ENCODE measurements at places on chromosomes 6 and 20.

DNA sequence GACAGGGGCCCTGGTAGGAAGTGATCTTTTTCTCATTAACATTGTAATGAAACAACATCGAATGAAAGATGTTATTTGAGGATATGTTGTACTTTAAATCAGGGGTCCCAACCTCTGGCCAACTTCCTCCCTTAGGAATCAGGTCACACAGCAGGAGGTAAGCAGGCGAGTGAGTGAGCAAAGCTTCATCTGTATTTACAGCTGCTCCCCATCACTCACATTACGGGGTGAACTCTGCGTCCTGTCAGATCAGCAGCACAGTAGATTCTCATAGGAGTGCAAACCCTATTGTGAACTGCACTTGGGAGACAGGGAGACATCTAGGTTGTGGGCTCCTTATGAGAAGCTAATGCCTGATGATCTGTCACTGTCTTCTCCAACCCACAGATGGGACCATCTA lies 19.9 kb downstream of the EPM2A start:
- no peaks in the 10 kb centered on the region for H3K36me3 ChIP-seq
- DNase-seq: no peak
- H3K4me3 ChIP-seq: no peak overlapping the region
- H3K27ac ChIP-seq: no peak overlapping the region

GRCh38 chr6:170047823-170048222 lies 243.1 kb downstream of the DLL1 start:
- no peaks in the 10 kb centered on the region for H3K27me3 ChIP-seq
- DNase-seq: no peak
- no peaks in the 10 kb centered on the region for H3K4me1 ChIP-seq
- H3K36me3 ChIP-seq: no peaks in the 10 kb centered on the region
- H3K27ac ChIP-seq: no peak overlapping the region
- H3K4me3 ChIP-seq: no peak overlapping the region

DNA sequence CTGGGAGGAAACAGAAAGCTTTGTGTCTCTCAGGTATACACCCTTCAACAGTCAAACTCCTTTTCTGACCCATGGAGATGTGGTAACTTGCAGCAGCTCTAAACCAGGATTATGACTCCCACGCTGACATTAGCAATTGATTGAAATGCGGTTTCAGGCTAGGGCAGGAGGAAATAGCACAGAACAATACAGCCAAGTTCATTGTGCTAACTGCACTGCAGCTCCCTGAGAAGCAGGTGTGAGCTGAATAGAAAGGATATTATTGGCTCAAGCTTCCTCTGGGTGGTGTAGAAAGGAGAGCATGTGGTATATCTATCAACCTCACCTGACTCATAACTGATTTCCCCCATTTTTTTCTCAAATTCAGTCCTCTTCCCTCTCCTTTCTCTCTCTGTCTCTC lies 612.3 kb upstream of the BTBD3 start:
- H3K27me3 ChIP-seq: no peaks in the 10 kb centered on the region
- no peak overlapping the region for H3K27ac ChIP-seq
- no peak overlapping the region for H3K4me3 ChIP-seq
- no peaks in the 10 kb centered on the region for H3K4me1 ChIP-seq
- DNase-seq: no peak

- DNase-seq: no peak
- no peaks in the 10 kb centered on the region for H3K36me3 ChIP-seq
- H3K4me3 ChIP-seq: no peak overlapping the region
- H3K27me3 ChIP-seq: peaks cover 14% of the 10 kb centered on the region
- peaks cover 2% of the 10 kb centered on the region for H3K4me1 ChIP-seq
- H3K27ac ChIP-seq: no peak overlapping the region
These were observed 8.4 kb upstream of the RNF182 start for GRCh38 chr6:13916230-13916944.

- H3K27ac ChIP-seq: no peak overlapping the region
- H3K4me1 ChIP-seq: peaks cover 42% of the 10 kb centered on the region
- H3K4me3 ChIP-seq: no peak overlapping the region
These were observed 29.4 kb downstream of the RIPOR2 start for GRCh38 chr6:24906314-24906713.

DNA sequence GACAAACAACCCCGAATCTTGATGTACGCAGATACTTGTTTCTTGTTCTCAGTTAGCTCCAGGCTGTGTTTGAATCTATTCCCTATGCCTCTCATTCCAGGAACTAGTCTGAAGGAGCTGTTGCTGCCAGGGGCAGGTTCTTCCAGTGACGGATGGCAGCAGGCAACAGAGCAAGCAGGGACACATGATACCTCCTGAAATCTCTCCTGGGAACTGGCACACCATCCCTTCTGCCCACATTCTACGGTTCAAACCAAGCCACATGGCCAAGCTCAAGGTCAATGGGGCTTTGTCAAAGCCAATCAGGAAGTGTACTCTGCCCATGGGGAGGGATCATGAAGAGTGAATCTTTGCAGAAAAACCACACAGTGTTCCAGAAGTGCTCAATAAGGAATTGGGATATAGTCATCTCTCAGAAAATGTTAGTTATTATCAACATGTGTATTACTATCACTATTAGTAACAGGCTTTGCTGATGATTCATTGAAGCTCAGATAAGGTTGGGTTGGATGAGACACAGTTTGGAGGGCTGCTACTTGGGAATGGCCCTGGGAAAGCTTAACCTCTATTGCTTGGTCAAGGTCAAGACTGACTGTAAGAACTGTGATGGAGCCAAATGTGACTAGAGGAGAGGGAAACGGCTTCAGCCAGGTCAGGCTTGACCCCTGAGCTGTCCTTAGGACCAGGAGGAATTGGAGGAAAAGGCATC lies 454.9 kb downstream of the PTPRT start:
- no peak for DNase-seq
- no peaks in the 10 kb centered on the region for H3K27me3 ChIP-seq
- H3K4me1 ChIP-seq: no peaks in the 10 kb centered on the region
- no peak overlapping the region for H3K4me3 ChIP-seq
- no peaks in the 10 kb centered on the region for H3K36me3 ChIP-seq

GRCh38 chr20:37668166-37668565 lies 25.7 kb upstream of the CTNNBL1 start:
- no peaks in the 10 kb centered on the region for H3K36me3 ChIP-seq
- no peaks in the 10 kb centered on the region for H3K4me1 ChIP-seq
- H3K4me3 ChIP-seq: no peak overlapping the region
- no peak overlapping the region for H3K27ac ChIP-seq

GRCh38 chr6:26330859-26331217 lies 34.2 kb upstream of the BTN3A2 start:
- DNase-seq: no peak
- H3K27ac ChIP-seq: no peak overlapping the region
- H3K4me1 ChIP-seq: peaks cover 20% of the 10 kb centered on the region
- H3K27me3 ChIP-seq: peaks cover 84% of the 10 kb centered on the region
- no peaks in the 10 kb centered on the region for H3K36me3 ChIP-seq
- H3K4me3 ChIP-seq: no peak overlapping the region

DNA sequence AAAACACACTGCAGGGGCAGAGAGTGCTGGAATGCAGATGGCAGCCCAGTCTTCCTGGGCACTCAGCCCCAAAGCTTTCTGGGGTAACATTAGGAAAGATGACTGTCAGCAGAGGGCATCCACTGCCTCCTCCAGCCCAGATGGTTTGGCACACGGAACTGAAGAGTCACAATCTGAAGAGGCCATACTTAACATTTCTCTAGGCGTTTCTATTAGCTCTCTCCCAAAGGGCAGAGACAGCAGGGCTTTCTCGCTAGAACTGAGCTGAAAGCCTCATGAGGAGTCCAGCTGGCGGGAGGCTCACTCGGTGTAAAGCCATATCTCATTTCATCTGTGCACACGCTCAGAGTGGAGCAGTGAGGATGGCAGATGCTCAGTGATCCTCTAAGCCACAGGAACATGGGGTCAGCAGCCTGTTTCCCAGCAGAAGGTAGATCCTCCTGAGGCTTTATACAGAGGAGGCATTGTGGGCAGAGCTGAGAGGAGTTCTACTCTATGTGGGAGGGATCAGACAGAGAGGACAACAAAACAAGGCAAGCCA lies 28.1 kb downstream of the ALDH8A1 start:
- DNase-seq: no peak
- H3K4me3 ChIP-seq: no peak overlapping the region
- no peaks in the 10 kb centered on the region for H3K36me3 ChIP-seq
- H3K27me3 ChIP-seq: no peaks in the 10 kb centered on the region

GRCh38 chr6:83603551-83603950 lies 91.2 kb downstream of the PRSS35 start:
- no peak for DNase-seq
- H3K27ac ChIP-seq: no peak overlapping the region
- no peaks in the 10 kb centered on the region for H3K4me1 ChIP-seq
- no peaks in the 10 kb centered on the region for H3K27me3 ChIP-seq
- no peak overlapping the region for H3K4me3 ChIP-seq
- no peaks in the 10 kb centered on the region for H3K36me3 ChIP-seq

- no peaks in the 10 kb centered on the region for H3K36me3 ChIP-seq
- no peak for DNase-seq
- no peaks in the 10 kb centered on the region for H3K4me1 ChIP-seq
- no peak overlapping the region for H3K27ac ChIP-seq
- H3K4me3 ChIP-seq: no peak overlapping the region
- H3K27me3 ChIP-seq: peaks cover 14% of the 10 kb centered on the region
These were observed 2.9 kb upstream of the SSTR4 start for GRCh38 chr20:23032056-23032749.

- no peaks in the 10 kb centered on the region for H3K36me3 ChIP-seq
- DNase-seq: peak; percentile 32
- peaks cover 2% of the 10 kb centered on the region for H3K27me3 ChIP-seq
- H3K4me3 ChIP-seq: no peak overlapping the region
These were observed 98.3 kb upstream of the SASH1 start for GRCh38 chr6:148244217-148244935.

GRCh38 chr20:58078741-58079522 lies 149.5 kb downstream of the ANKRD60 start:
- no peaks in the 10 kb centered on the region for H3K4me1 ChIP-seq
- H3K27ac ChIP-seq: no peak overlapping the region
- H3K36me3 ChIP-seq: no peaks in the 10 kb centered on the region

GRCh38 chr20:49283176-49283702 lies 5.4 kb upstream of the ZNFX1 start:
- no peak overlapping the region for H3K27ac ChIP-seq
- no peak overlapping the region for H3K4me3 ChIP-seq
- DNase-seq: no peak
- H3K27me3 ChIP-seq: no peaks in the 10 kb centered on the region

GRCh38 chr20:59428441-59429205 lies 128.2 kb downstream of the EDN3 start:
- H3K4me1 ChIP-seq: peaks cover 10% of the 10 kb centered on the region
- no peak for DNase-seq
- peak overlapping the region; percentile 61 for H3K27ac ChIP-seq
- no peak overlapping the region for H3K4me3 ChIP-seq
- no peaks in the 10 kb centered on the region for H3K27me3 ChIP-seq

DNA sequence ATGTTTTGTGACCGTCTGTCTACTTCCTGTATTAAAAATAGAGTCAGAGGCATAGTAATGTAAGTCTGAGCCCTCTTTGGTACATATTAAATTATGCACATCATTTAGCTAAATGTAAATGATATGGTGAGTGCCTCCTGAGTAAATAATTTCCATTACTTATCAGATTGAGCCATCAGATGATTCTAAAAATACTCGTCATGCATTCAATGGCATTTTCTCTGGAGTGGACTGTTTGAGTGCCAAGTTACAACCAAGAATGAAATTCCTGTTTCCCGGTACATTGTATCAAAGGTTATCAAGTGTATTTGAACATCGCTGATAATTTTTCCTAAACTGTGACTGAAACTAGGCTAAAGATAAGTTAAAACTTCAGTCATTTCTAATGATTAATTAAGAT lies 81.0 kb downstream of the AKAP7 start:
- H3K4me1 ChIP-seq: peaks cover 10% of the 10 kb centered on the region
- H3K4me3 ChIP-seq: no peak overlapping the region
- H3K27me3 ChIP-seq: no peaks in the 10 kb centered on the region
- no peak overlapping the region for H3K27ac ChIP-seq
- DNase-seq: no peak
- no peaks in the 10 kb centered on the region for H3K36me3 ChIP-seq

DNA sequence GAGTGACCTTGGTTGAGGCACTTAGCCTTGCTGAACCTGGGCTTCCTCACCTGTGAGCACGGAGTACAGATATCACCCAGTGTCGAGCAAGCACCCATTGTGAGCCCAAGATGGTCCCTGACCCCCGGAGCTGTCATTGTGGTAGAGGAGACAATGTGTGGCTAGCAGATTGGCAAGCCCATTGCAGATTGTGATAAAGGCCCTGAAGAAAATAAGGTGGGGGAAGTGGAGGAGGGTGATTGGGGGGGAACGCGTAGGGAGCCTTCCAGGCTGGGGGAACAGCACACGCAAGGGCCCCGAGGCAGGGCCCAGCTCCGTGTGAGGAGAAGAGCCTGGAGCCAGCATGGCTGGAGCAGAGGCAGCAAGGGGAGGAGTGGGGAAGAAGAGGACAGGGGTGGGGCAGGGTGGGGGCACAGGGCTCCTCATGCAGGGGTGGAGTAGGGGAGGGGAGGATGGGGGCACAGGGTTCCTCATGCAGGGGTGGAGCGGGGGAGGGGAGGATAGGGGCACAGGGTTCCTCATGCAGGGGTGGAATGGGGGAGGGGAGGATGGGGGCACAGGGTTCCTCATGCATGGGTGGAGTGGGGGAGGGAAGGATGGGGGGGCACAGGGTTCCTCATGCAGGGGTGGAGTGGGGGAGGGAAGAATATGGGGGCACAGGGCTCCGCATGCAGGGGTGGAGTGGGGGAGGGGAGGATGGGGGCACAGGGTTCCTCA lies 7.0 kb downstream of the CEBPB start:
- peaks cover 2% of the 10 kb centered on the region for H3K27me3 ChIP-seq
- no peaks in the 10 kb centered on the region for H3K36me3 ChIP-seq
- H3K4me3 ChIP-seq: no peak overlapping the region
- no peak for DNase-seq

- no peaks in the 10 kb centered on the region for H3K4me1 ChIP-seq
- H3K4me3 ChIP-seq: no peak overlapping the region
- DNase-seq: no peak
- H3K36me3 ChIP-seq: no peaks in the 10 kb centered on the region
- H3K27ac ChIP-seq: no peak overlapping the region
These were observed 106.3 kb upstream of the NXT1 start for GRCh38 chr20:23244156-23244915.

DNA sequence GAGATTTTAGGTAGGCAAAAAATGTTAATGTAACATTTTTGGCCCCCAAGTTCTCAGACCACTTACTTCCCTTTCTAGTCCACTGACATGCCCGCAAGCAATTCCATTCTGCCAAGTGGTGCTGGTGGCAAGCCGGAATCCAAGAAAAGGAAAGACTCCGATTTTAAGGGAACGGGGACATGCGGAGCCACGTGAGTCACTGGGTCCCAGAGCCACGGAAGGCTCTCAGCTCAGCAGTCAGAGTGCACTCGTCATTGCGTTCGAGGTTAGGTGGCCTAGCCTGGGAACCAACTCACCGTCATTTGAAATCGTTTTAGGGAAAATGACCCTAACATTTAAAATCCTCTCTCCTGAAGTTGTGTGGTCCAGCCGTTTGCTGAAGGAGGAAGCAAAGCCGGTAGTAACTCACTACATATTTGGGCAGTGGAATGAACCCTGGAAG lies 711 bp upstream of the SIRT5 start:
- H3K27ac ChIP-seq: peak overlapping the region; percentile 98
- H3K4me3 ChIP-seq: peak overlapping the region; percentile 73
- no peak for DNase-seq
- peaks cover 13% of the 10 kb centered on the region for H3K4me1 ChIP-seq
